ENCODE measurements at places on chromosomes 12 and 14. TPM values are rescaled to one million over a fixed set of nuclear protein-coding genes. Genes with fewer than 3 reads are reported as not detected.
A peak's percentile ranks its signal among the peaks of the same experiment; 100 is the strongest.

Gene KRT83
- total RNA-seq = not detected

Gene TBC1D30
- 2.6 TPM for total RNA-seq

Gene KCNJ8
- total RNA-seq = 20.4 TPM

Gene SLC17A8
- not detected for total RNA-seq

- no peak for DNase-seq
Observed at GRCh38 chr12:22307811-22308210, 26.7 kb downstream of the ST8SIA1 start.

- peak; percentile 1 for DNase-seq
Observed at GRCh38 chr14:94572637-94573303, 8.5 kb upstream of the SERPINA5 start.

DNA sequence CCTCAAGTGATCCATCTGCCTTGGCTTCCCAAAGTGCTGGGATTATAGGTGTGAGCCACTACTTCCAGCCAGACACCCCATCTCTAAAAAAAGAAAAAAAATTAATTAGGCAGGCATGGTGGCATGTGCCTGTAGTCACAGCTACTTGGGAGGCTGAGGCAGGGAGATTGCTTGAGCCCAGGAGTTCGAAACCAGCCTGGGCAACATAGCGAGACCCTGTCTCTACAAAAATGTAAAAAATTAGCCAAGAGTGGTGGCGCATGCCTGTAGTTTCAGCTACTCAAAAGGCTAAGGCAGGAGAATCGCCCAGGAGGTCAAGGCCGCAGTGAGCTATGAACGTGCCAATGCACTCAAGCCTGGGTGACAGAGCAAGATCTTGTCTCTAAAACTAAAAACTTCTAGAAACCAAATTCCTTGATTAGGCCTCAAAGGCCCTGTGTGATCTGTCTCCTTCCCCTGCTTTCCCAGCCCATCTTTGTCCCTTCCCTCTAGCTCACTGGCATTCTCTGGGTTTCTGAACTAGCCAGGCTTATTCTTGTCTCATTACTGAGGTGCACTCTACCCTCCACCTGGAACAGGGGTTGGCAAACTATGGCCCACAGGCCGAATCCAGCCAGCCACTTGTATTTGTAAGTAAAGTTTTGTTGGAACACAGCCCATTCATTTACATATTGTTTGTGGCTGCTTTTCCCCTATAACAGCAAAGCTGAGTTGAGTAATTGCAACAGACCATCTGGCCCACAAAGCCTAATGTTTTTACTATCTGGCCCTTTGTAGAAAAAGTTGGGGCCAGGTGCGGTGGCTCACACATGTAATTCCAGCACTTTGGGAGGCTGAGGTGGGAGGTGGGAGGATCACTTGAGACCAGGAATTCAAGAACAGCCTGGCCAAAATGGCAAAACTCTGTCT, 17.2 kb upstream of the TPCN1 start:
- no peak for DNase-seq

DNA sequence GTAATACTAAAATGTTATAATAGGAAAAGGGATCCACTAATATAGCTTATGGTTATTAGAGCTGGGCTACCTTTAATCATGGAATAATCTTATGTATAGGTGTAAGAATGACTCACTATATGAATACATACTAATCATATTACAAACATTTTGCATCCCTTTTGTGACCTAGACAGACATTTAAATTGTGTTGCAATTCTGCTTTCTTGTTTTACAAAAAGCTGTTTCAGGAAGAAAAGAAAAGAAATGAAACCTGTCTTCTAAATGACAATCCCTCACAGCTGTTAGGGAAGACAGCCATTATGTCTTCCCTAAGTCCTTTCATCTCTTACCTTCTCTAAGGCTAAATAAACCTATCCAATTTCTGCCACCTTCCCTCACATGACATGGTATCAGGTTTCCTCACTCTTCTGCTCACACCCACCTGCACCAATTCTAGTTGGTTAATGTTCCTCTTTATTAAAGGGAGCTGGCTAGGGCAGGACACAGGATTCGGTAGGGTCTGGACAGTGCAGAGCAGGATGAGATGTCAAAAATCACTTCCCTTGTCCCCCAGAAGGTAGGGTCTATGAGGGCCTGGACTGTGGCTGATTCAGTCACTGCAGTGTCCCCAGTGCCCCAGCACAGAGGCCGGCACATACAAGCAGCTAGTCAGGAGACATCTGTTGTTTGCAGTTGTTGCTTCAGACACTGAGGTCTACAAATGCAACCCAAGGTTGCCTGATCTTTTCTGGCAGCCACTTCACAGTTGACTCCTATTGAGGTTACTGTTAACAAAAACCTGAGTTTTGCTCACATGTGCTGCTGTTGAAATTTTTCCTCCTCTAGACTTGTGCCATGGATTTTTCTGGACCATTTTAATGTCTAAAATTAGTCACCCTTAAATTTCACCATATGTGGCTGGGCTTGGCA, 3.7 kb downstream of the DHRS7 start:
- DNase-seq = no peak

GRCh38 chr14:56064513-56064912, 53.7 kb upstream of the PELI2 start:
- no peak for DNase-seq

DNA sequence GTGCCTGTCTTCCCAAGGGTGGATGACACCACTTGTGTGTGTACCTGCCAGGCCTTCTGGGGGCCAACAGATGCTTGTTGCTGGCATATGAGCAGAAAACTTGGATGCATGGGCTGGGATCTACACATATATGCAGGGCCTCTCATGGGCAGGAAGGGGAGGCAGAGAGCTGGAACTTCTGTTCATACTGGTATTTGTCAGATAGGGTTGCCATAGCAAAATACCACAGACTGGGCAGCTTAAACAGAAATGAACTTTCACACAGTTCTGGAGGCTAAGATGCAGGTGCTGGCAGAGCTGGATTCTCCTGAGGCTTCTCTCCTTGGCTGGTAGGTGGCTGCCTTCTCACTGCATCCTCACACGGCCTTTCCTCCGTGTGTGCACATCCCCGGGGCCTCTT, 121.8 kb downstream of the SUDS3 start:
- DNase-seq = no peak

All from omental fat pad (tissue), 4 donors.